ENCODE measurements at places on chromosomes 12 and 14.
A peak's percentile ranks its signal among the peaks of the same experiment; 100 is the strongest.

DNA sequence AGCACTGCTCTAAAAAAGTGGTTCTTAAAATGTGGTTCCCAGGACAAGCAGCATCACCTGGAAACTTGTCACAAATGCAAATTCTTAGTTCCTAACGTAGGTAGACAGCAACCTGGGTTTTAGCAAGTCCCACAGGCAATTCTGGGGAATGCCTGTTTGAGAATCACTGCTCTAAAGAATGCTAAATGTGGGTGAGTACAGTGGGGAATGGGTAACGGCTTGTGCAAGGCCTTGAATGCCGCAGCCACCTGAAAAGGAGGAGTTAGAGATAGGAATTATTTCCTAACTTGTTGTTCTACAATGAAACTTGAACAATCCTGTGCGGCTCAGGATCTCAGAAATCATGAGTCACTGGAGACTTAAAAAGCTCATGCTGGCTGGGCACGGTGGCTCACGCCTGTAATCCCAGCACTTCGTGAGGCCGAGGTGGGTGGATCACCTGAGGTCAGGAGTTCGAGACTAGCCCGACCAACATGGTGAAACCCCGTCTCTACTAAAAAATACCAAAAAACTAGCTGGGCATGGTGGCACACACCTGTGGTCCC is 34.9 kb downstream of the GNS start:
- no peak for DNase-seq

DNA sequence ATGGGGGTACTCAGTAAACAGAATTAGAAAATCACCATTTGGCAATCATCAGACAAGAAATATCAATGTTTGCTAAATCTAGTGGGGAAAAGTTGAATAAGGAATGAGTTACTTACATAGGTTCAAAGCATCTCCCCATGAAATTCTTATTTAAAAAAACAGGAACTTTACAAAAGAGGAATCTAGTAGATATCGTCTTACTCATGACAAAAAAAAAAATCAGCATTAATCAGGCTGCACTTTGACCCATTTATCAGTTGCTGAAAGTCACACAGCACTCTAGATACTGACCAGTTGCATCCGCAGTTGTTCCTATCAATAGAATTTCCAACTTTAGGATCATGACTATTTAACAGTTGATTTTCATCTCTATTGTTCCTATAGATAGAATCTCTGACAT is 5.8 kb upstream of the DICER1 start:
- no peak for DNase-seq

DNA sequence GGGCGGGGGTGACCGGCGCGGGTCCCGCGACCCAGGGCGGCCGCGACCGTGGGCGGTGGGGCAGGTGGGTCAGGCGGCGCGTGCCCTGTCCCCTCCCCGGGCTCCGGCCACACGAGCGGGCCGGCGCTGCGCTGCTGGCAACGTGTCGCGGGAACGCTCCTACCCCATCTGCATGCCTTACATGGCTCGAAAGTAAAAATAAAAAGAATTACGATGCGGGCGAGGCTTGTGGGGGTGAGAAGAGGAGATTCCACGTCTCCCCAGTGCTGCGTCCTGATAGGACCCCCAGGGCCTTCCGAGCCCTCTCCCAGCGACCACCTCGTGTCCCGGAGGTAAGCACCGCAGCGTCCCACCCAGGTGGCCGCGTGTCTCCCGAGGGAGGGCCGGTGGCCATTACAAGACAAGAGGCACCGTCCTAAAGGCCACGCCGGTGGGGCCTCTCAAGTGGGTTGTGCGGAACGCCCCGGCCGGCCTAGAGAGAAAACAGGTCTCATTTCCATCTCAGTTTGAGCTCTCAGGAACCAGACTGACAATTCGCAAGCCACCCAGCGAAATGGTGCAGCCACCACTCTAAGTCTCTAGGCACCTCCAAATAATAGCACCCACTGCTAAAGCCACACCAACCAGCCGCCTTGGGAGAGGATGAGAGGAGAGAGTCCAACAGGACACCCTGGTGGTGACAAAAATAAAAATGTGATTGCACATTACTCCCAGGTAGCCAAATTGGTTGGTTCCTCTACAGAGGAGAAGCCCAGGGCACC is 612 bp upstream of the FOXN3 start:
- no peak for DNase-seq

DNA sequence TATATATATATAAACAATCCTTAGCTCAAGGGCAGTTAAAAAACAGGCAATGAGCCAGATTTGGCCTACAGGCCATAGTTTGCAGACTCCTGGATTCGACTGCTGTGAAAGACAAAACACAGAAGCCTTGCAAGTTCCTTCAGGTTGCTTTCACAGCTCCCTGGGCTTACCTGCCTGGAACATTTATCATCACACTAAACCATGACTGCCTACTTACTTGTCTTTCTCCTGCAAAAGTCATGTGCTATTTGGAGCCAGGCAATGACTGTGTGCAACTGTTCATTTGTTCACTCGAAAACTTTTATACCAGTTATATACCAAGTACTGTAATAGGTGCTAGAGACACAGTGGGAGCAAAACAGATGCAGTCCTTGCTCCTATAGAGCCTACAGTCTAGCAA is 2.2 kb upstream of the RPS6KA5 start:
- no peak for DNase-seq

GRCh38 chr12:21502164-21502496 is 541 bp downstream of the GOLT1B start:
- DNase-seq: no peak

DNA sequence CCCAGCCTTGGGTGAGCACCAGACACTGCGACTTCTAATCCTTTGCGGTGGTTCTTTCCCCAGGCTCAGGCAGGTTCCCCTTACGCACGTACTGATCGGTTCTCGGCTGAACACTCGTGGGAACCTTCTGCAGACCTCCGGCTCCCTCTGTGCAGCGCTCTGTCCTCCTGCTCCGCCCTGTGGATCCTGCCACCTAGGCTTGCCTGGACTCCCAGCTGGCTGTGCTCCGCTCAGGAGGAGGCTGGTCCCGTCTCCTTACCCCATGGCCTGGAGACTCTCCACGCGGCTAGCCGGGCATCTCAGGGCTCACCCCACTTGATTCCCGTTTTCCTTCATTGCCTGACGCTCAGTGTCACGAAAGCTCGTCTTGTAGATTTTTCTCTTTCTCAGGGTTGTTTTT is 34.7 kb downstream of the TNFAIP2 start:
- DNase-seq: no peak

DNA sequence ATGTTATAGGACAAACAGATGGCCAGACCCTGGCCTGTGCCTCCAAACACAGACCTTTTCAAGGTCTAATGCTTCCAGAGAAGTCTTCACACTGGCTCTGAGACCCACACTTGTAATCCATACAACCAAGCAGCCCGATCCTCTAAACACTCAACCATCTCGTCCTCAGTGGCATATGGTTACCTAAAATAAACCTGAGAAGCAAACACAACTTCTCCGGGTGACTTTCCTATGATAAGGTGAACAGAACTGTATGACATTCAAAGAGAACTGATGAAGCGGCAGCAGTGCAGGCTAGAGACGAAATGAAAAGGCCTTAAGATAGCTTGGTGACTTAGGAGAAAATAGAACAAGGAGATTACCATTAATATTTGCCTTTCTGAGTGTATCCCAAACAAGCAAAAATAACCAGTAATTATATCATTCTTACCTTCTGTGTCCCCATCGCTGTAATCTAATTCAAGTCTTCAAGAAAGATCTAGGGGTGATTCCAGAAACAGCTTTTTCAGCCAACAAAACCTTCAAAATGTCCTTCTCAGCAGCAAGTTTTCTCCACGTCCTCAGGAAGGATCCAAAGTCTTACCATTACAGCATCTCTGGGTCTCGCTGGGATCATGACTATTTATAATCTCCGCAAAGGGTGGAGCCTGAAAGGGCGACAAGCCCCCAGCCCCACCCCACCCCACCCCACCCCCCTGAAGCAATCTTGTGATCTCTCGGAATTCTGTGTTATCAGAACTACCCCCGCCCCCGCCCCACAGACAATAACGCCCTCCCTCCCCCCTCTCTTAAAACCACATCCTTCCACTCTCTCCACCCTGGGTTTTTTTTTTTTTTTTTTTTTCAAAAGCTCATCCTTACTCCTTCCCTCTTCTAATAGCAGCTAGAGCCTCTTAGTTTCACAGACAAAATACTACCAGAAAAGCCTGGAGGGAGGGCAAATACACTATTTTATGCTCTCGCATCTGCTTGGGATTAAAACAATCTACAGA is at the start of gene SLC2A3:
TSS of gene SLC2A3 (minus strand) at position 598 of the 992 bp plus-strand sequence. CDS start at position 445, 153 bp downstream.
- DNase-seq: no peak

GRCh38 chr12:66590275-66590985 is 88.4 kb downstream of the GRIP1 start:
- DNase-seq: no peak

DNA sequence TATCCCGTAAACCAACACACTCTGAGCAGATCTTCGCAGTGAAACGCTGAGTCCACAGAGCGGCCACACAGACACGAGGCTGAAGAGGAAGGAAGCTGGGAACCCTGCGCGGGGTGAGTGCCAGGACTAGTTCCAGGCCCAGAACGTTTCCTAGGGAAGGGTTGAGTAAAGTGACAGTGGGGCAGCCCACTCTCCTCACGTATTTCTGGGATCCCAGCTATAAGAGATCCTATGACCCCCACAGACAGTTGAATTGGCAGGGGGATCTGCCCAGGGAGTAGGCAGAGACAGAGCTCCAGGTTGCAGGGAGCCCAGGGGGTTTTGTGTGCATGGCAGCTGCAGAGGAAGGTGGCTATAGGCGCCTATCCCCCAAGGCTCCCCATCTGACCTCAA is 51.1 kb downstream of the GTF2A1 start:
- peak; percentile 36 for DNase-seq

- DNase-seq: no peak
Measured at GRCh38 chr12:118498171-118498570, 121.8 kb downstream of the SUDS3 start.

DNA sequence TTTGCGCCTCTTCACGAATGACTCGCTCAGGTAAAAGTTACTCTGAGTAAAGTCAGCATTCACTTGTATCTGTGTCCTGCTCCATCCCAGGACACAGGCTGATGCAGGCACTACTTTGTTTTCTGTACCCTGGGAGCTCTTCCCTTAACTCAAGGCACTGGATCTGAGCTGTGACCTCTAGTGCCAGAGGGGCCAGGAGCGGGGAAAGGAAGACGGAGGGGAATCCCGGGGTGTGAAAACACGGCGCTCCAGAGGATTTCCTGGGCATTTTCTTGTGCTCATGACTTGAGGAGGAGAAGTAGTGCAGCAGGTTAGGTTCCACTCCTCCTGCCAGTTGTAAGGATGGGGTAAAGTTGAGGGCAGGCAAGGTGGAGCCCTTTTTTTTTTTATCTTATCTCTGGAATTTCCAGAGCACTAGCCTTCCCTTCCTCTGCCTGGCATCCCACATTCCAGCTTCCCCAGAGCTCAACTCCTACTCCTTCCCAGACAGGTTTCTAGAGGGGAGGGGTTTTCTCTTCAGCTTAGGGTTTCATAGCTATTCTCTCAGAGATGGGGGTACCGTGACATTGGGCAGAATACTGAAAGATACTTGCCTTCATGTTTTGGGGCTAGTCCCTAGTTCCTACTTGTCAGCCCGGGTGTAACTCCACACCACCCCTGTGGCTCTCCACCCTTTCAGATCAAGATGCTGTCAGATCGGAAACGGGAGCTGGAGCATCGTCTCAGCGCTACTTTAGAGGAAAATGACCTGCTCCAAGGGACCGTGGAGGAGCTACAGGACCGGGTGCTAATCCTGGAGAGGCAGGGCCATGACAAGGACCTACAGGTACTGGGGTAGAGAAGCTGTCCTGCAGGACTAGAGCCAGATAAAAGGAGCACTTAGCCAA is 52.3 kb downstream of the RAB35 start:
- no peak for DNase-seq

GRCh38 chr14:69547701-69548348 is 26.8 kb downstream of the CCDC177 start:
- DNase-seq: no peak

DNA sequence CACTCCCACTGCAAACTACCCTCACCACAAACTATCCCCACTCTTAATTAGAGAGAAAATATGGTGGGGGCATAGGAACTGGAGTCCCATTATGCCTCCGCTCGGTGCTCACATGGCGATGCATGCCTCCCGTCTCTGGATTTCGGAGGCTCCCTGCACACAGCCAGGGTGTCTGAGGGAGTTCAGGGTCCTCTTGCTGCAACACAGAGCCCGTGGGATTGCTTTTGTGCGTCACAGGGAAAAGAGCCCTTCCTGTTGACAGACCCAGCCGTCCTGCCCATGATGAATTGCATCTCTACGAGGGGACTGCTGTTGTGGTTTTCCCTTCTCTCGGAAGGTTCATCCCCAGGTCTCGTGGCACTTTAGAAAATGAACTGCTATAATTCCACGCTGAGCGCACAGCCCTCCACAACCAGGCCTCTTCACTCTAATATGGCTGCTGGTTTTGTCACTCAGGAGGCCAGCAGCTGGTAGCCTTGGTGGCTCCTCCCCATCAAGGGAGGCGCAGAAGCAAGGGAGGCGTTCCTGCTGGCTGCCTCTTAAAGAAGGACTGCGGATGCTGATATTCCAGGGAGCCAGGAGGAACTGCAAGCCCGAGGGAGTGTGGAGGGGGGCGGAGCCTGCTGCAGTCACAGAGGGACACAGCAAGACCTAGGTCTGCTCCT is 158.0 kb downstream of the KCNA5 start:
- DNase-seq: no peak

DNA sequence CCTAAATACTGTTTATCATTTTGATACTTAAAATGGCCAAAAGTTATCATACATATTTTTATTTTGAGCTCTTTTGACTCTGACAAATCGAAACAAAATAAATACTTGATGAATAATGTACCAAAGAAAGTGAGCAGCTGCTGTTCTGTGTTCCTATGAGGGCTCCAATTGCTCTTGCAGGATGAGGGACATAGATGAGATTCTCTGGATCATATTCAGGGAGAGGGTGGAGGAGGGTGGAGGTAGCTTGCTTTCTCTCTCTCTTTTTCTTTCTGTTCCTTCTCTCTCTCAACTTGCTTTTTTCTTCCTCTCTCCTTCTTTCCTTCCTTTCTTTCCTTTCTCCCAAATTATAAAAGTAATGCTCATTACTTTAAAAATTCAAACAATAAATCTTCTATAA is 8.9 kb upstream of the MYH7 start:
- no peak for DNase-seq

GRCh38 chr14:88452231-88452630 is 66.8 kb downstream of the SPATA7 start:
- DNase-seq: no peak

DNA sequence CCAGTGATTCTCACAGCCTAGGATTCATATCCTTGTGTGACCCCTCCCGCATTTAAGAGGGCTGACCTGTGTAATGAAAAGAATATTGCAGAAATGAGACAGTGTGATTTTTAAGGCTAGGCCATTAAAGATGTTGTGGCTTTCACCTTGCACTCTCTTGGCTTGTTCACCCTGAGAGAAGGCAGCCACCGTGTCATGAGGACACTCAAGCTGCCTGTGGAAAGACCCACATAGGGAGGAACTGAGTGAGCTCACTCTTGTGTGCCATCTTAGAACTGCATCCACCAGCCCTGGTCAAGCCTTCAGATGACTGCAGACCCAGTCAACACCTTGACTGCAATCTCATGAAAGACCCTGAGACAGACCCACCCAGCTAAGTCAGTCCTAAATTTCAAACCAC is 46.3 kb upstream of the TMPO start:
- no peak for DNase-seq

Data from ascending aorta (tissue), 2 donors.